Activated CD8-positive, alpha-beta memory T cell treated with anti-CD3 and anti-CD28 coated beads, Interleukin-2, amount 50 U/mL, for 48 hours (primary cell): ENCODE measurements at places on chromosomes 2 and 18.

- no peak for DNase-seq
Measured at GRCh38 chr2:124045894-124046293, 20.8 kb downstream of the CNTNAP5 start.

- no peak for DNase-seq
Measured at GRCh38 chr2:62441824-62442223, 64.2 kb downstream of the TMEM17 start.

DNA sequence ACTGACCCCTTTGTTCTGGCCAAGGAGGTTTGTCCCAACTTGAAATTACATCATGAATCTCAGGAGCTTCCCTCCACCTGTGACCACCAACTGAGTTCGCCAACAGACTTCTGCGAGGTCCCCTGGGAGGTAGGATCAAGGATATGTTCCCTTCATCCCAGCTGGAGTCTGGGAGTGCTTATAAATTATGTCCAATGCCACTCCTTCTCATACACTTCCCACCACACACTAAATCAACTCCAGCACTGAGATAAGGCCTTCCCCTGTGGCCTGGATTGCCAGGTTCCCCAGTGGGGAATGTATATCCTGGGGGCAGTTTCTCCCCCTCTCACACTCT, 99.2 kb downstream of the RND3 start:
- no peak for DNase-seq

GRCh38 chr2:211996857-211997256, 541.7 kb downstream of the ERBB4 start:
- DNase-seq: no peak

- DNase-seq: no peak
Measured at GRCh38 chr2:132437852-132438669, 21.5 kb downstream of the GPR39 start.

- DNase-seq: no peak
Measured at GRCh38 chr2:113246606-113247005, 32.1 kb downstream of the PAX8 start.

DNA sequence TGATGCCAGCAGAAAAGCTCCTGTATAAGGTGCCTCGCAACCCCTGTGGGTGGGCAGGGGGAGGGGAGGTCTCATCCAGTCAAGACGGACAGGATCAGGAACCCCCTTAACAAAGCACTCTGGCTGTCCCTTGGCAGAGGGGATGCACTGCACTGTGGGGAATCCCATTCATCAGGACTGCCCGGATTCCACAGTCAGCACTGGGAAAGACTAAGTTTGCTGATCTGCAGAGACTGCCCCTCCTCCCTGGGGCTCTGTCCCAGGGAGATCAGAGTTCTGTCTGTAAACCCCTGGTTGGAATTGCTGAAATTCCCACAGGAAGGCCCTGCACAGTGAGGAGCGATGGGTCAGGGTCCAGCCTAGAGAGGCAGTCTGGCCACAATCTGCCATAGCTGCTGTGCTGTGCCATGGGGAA, 149.5 kb upstream of the RBBP8 start:
- DNase-seq: no peak

GRCh38 chr2:75775311-75775823, 64.7 kb upstream of the GCFC2 start:
- DNase-seq: no peak

GRCh38 chr18:54780285-54780861, 47.9 kb upstream of the RAB27B start:
- no peak for DNase-seq

DNA sequence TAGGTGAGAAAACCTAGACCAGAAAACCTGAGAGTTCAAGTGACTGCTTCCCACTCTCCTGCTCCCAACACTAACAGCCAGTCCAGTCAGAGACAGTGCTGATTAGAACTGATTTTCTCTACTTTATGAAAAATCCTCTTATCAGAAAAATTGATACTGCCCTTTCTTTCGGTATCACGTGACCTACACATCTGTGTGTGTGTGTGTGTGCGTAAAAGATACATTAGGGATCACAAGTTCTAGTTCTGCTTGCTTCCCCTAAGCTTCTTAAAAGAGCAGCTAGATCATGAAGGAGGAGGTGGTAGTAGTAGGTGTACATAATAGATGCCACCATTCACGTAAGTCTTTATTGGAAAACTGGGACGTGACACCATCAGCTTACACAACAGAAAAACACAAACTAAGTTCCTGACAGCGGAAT, 1.5 kb downstream of the ARL5A start:
- no peak for DNase-seq

- DNase-seq: no peak
Measured at GRCh38 chr2:187500585-187501359, 52.7 kb upstream of the CALCRL start.

DNA sequence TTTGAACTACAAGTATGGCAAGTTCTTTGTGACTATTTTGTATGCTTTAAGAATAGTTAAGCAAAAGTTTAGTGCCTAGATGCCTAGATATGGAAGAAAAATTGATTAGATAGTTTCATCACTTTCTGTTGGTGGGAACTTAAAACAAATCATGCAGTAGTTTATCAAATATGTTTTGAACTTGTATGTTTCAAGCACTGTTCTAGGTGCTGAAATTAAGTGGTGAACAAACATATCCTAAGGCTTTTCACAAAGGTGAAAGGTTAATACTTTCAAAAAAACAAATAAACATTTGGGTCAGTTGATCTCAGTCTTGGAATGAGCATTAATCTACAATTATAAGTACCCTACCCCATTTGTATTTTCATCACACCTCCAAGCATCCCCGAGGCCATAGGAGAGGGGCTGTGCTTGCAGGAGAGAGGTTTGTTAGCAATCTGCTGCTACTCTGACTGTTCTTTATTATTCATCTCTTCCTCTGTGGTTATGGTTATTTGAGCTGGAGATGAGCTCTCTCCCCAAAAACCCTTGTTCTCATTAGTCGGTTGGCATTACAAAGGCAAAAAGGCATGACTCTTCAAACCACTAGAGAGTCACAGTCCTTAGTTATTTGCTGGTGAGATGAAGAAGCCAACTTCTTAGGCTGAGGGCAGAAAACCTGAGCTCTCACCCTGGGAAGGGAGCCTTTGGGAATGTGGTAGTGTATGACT, 103.9 kb upstream of the FHL2 start:
- no peak for DNase-seq

DNA sequence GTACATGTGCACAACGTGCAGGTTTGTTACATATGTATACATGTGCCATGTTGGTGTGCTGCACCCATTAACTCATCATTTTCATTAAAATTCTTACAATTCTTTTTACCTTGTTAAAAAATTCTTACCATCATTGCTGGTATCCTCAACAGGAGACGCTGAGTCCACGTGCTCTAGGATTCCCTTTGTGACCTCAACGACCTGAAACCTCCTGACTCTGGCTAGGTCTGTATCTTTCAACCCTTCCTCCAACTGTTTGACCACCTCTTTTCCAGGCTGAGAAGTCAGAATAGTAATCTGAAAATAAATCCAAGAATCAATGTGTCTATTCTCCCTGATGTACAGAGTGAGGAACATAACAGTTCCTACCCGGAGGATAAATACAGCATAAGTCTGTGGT, 41.2 kb downstream of the M1AP start:
- no peak for DNase-seq

GRCh38 chr2:234502919-234503285, 6.0 kb upstream of the ARL4C start:
- no peak for DNase-seq

GRCh38 chr2:128736689-128737545, 418.2 kb upstream of the HS6ST1 start:
- DNase-seq: peak; percentile 90

GRCh38 chr2:224084266-224084892, 45.3 kb upstream of the SERPINE2 start:
- DNase-seq: no peak

DNA sequence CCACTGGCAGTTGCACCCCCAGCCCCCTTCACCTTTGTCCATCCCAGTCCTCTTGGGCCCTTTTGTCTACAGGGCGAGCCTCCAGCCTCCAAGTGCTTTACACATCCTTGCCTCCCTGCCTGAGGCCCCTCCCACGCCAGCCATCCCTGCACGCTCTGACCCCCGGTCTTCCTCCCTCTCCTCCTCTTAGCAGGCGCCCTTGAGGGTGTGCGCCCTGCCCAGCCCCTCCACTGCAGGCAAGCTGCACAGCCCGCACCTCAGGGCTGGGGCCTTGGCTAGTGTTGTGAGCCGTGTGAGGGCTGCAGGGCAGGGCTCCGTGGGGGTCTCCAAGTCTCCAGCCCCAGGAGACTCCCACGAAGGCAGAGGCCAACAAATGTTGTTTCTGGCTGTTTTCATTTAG, 6.9 kb downstream of the BOK start:
- DNase-seq: no peak

- no peak for DNase-seq
Measured at GRCh38 chr2:223943561-223944008, 1.6 kb downstream of the WDFY1 start.

DNA sequence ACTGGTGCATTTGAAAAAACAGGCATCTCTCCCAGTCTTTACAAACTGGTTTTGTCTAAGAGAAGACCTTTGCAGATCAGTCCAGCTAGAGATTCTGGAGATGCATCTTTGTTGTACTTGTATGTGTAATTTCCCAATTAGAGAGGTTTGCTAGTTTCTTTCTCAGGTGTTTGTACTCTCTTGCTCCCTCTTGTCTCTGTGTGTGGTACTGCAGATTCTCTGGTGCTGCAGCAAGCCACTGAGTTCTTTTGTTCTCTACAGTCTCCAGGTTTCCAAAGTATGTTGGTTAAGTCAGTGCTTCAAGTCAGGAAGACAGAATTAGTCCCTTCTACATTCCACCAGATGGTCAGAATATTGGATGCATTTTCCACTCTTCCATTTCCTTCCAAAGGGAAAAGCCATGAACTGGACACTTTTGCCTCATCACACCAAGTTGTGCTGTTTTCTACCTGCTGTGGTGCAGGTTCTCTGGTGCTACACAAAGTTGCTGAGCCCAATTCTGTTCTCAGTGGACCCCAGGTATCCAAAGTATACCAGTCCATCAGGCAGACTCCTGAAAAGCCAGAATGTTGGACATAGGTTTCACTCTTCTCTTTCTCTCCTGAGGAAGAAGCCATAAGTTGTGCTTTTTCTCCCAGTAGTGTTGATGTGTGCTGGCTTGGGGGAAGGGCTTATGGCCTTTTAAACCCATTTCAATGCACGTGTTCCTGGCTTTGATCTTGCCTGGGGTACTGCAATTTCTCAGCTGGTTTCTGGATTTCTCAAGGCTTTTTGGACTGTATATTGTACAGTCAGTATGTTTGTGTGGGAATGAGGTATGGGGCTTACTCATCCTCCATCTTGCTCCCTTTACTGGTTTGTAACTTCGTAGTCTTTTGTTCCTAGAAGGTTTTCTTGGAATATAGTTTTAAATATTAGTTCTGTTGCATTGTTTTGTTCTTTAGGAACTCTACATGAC, 29.8 kb downstream of the EPC2 start:
- no peak for DNase-seq

GRCh38 chr2:27890924-27891672, 569 bp downstream of the BABAM2 start:
- DNase-seq: peak; percentile 94

GRCh38 chr2:190742431-190742830, 93.5 kb downstream of the NAB1 start:
- DNase-seq: no peak

GRCh38 chr2:230914886-230915285, 10.2 kb downstream of the GPR55 start:
- peak; percentile 48 for DNase-seq

DNA sequence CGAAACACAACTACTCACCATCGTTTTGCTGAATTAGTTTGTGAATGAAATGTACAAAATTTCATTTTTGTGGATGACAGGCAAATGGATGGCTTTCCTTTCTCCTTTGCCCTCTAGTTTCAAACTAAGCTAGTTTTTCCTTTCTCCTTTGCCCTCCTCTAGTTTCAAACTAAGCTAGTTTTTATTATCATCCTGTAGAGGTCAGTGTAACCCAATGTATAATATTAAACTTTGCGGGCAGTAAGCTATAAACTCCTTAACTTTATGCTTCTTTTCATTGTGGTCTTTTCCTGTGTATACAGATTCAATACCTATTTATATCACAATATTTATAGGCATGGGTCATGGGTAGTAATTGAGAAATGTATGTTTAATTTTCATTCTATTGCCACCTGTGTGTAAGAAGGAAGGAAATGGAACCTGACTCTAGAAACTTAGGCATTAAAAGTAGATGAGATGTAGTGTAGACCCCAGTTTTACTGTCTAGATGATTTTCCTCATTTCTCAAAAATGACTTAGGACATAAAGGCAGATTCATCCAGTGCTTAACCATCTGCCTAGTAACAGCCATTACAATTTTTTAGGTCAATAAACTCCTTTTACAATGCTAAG, 58.1 kb downstream of the MAP3K19 start:
- no peak for DNase-seq

GRCh38 chr2:26941486-26941885, 29.0 kb upstream of the MAPRE3 start:
- no peak for DNase-seq

GRCh38 chr2:55721596-55722215, 28.1 kb upstream of the PNPT1 start:
- DNase-seq: no peak

GRCh38 chr18:56789004-56789888, 138.1 kb downstream of the WDR7 start:
- DNase-seq: peak; percentile 48

- peak; percentile 47 for DNase-seq
Measured at GRCh38 chr2:70080610-70081200, 6.6 kb upstream of the PCBP1 start.

DNA sequence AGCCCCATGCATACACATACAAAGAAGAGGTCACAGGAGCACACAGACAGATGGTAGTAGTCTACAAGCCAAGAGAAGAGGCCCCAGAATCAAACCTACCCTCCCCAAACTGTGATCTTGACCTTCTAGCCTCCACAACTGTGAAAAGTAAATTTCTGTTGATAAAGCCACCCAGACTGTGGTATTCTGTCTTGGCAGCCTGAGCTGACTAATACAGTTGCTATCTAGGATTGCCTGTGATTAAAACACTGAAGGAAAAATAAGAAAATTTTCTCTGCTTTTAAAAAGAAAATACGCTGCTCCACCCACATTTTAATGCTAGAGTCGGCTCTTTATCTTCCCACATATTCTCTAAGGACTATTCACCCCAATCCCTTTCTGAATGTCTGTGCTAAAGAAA, 143.7 kb upstream of the TMEM200C start:
- no peak for DNase-seq

DNA sequence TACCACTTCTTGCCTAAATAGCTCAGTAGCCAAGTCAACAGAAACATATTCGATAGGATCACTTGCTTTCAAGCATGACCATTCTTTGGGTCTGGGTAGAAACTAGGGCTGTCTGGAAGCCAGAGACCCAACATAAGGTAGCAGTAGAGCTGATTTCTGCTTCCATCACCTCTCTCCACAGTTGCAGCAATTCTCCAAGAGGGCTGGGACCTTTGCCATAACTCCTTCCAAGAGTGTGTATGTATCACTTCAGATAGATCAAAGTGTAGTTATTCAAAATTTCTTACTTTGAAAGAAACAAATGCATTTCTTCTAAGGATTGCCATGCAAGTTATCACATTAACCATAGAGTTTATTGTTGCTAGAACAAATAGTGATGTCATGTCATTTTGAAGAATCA, 172.0 kb upstream of the GALNT5 start:
- DNase-seq: no peak

GRCh38 chr2:134027980-134028379, 225.9 kb upstream of the MGAT5 start:
- no peak for DNase-seq

- DNase-seq: no peak
Measured at GRCh38 chr2:65349863-65350262, 82.5 kb downstream of the SPRED2 start.

GRCh38 chr2:168663993-168664392, 138.4 kb upstream of the NOSTRIN start:
- no peak for DNase-seq
